MV-4-11 (cell line): ENCODE measurements at places on chromosomes 3 and 15.

DNA sequence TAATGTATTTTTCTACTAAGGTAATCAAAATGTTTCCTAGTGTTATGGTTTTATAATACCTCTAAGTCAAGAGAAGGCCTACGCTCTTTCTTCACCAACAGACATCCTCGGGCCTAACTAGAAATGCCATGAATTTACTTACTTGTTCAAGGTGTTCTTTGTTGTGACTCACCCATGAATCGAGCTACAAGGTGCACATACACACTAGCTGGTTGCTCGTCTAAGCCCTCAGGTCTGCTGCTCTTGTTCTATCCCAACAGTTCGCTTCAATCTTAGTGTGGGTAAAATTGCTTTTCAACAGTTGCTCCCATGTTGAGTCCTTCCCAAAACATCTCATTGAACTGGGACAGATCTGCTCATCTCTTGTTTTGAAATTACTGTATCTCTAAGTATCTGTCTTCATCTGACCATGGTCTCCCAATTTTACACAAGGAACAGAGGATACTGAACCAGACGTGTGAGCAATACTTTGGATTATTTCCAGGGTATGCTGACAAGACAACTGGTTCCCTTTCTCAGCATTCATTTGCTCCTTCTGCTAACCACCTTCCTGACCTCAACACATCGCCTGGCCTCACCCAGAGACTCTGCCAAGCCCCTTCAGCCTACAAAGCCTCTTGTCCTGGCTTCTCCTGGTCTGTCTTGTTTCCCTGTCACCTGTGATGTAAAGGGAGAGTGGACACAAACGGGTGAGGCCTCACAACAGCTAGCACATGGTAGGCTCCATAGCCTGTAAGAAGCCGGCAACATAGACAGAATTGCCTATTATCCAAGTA lies 84.2 kb downstream of the NEDD4 start:
- no peak for DNase-seq

DNA sequence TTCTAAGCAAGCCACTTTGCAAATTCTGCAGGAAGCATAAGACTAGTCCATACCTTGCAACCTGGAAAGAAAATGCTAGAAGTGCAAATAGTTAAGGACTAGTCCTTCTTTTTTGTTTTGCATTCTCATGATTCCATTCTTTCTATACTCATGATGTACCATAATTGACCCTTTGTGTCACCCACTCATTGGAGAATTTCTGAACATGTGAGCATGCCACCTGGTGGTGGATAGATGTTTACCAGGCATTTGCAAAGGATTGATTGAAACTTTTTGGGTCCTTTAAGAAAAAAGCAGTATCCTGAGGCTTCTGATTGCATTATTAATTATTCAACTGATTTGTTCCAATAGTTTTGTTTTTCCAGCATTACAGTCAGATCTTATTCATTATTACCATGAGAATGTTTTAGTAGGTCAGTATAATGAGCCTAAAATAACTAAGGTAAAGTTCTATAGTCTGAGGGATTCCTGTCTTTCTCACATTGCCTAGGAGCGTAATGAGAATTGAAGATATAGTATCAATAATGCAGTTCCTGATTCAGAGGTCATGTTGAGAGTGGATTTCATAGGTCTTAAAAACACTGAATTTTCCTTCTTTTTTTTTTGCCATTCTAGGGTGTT lies 20.2 kb upstream of the DIPK2A start:
- DNase-seq = peak; percentile 13

DNA sequence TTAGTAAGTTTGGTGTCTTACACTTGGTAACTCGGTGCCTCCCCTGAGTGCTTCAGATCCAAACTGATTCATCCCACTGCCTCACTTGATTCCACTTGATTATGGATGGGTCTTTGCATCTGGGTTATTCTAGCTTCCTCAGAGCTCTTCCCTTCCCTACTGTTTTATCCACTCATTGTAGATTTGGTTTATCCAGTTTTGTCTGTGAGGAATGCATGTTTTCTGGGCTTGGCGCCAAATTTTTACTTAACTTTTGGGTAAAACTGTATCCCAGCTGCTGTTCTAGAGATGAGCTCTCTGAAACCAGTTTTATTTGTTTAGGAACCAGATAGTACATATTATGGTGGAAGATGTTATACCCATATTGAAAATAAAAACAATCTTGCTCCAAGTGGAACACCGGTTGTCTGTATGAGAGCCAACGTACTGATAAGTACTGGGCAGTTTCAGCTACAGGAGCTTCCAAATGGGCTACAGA lies 20.9 kb downstream of the RAD54L2 start:
- no peak for DNase-seq

DNA sequence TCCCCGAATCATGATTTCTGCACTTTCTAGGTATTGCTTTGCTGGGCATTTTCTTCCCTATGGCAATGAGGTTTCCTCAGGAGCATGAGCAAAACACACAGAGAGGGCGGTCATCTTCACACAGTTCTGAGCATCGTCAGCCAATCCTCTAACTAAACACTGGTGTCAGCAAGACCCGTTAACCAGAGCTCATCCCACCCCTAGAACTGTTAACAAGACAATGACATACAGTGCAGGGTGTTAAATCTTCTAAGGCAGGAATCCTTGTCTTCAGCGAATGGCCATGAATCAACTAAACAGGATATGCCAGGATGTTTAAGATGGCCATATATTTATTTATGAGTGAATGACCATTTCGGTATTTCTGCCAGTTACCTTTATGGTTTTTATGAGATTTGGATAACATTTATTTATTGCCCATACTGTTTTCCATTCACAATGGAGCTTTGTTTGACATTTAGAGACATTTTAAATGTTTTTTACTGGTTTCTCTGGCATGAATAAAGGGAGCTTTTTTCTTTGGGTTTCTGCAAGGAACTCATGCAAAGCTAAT lies 411.5 kb upstream of the PROK2 start:
- no peak for DNase-seq
